Left kidney (tissue), 8 donors: ENCODE measurements at places on chromosomes 7 and 10.

DNA sequence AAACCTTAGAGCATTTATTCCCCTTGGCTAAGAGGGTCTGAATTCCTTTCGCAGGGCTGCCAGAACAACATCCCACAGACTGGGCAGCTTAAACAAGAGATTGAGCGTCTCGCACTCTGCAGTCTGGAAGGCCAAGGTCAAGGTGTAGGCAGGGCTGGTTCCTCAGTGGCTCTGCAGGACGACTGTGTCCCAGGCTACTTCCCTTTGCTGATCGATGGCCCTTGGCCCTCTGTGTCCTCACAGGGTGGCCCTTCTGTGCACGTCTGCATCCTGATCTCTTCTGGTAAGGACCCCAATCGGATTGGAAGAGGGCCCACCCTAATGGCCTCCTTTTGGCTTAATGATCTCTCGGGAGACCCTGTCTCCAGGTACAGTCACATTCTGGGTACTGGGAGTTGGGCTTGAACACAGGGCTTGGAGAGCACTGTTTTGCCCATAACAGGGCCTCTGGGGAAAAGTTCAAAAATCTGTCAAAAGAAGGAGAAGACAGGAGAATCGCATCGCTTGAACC is 35.1 kb upstream of the DNAJB6 start:
- DNase-seq, result no peak

- peak; percentile 12 for DNase-seq
These were observed 805 bp upstream of the WDFY4 start for GRCh38 chr10:48683868-48684267.

- DNase-seq, result no peak
These were observed 55.2 kb upstream of the TNRC18 start for GRCh38 chr7:5478568-5479430.

GRCh38 chr7:148773334-148773733 is 74.6 kb downstream of the CUL1 start:
- no peak for DNase-seq

GRCh38 chr10:34814223-34814912 is 728 bp downstream of the PARD3 start:
- DNase-seq, result peak; percentile 57

- DNase-seq, result no peak
These were observed 149.3 kb downstream of the ELFN1 start for GRCh38 chr7:1819259-1819841.

GRCh38 chr7:73436031-73436929 is 2.7 kb downstream of the FZD9 start:
- DNase-seq, result no peak

GRCh38 chr7:80634505-80634904 is 3.9 kb upstream of the CD36 start:
- no peak for DNase-seq

GRCh38 chr10:84511709-84512285 is 183.4 kb downstream of the CCSER2 start:
- DNase-seq, result no peak

GRCh38 chr10:2985729-2986232 is 81.6 kb upstream of the PFKP start:
- DNase-seq, result no peak
